ENCODE measurements at places on chromosomes 12 and 14.

GRCh38 chr12:74741112-74741511, 203.5 kb downstream of the ATXN7L3B start:
- DNase-seq: no peak

DNA sequence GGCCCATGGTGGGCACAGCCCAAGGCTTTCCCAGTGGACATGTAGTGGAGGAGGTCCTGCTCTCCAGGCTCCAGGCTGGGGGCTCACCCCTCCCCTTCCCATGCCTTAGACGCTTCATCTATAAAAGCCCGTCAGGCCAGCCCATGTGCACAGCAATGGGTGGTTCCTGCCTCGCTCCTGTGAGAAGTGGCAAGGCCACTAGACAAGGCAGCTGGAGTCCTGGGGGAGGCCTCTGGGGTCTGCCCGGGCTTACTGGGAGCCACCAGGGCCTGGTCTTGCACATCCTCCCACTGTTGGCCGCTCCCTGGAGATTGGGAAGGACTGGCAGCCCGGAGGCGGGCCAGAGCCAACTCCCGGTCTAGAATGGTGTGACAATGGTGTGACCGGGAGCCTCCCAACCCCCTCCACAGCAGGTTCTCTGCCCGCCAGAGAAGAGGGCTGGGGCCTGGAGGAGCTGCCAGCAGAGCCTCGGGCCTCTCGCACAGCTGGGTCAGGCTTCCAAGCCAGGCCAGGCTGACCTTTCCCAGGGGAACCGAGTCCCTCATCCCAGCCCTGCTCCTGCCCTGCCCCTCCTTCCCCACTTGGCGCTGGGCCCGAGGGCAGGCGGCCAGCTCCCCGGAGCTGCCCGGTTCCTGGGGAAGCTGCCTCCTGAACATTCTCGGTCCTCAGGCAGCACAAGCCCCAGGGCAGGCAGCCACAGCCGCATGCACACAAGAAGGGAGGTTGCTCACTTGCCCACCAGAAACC, 97.9 kb downstream of the RFLNA start:
- no peak for DNase-seq

DNA sequence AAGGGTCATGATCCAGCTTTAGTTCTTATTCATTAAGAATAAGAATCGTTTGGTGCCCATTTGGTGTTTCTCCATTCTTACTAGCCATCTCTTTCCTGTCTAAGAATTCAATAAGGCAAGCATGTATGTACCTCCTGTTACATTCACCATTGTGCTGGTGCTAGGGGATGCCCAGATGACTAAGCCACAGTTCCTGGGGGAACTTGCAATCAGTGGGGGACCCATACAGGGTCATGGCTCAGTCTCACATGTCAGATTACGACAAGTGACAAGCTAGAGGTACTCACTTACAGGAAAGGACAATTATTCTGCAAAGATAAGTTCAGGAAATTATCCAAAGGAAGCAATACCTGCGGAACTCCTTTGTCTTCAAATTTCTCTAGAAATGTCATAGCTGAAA, 125.4 kb downstream of the STXBP6 start:
- no peak for DNase-seq

DNA sequence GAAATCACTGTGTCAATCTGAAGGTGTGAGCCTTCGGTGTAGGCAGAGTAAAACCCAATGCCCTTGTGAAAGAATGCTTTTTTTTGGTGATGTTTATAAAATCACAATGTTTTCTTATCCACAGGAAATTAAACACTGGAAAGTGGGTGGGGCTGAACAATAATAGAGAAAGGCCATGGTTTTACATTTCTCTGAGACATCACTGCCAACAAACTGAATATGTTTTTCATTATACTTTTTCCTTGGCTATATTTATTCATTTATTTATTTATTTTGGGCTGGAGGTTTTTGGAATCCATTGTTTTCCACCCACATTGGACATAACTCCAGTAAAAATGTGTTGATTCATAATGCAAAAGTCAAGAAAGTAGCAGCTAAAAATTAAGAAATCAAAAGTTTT, 16.9 kb downstream of the LRRK2 start:
- no peak for DNase-seq

DNA sequence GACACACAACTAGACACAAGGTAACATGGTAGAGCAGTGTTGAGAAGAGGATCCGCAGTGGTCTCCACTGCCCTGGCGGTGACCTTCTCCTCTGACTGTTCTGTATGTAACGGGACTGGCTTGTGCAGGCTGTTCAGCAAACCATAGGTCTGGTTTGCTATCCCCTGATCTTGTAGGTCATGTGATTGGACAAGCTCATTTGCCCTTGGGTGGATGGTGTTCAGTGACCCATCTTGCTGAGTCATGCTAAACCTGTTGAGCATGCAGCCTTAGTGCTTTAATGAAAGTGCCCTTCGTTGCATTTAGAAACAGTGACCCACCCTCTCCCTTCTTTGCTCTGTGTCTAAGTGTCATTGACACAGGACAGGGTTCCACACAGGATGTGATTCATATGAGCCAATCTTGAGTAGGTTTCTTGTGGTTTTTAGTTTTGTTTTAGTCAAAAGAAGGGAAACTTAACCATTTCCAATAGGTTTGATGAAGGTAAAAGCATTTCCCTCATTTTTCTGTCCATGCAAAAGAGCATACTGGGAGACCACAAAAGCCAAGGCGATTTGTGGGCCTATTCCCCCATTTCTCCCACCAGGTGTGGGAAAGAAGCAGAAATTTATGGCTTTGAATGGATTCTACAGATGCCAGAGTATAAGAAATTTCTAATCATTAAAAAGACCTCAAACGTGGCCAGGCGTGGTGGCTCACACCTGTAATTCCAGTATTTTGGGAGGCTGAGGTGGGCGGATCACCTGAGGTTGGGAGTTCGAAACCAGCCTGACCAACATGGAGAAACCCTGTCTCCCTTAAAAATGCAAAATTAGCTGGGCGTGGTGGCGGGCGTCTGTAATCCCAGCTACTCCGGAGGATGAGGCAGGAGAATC, 32.6 kb upstream of the HIF1A start:
- no peak for DNase-seq

- no peak for DNase-seq
Observed at GRCh38 chr14:70254476-70254961, 65.8 kb upstream of the SLC8A3 start.

DNA sequence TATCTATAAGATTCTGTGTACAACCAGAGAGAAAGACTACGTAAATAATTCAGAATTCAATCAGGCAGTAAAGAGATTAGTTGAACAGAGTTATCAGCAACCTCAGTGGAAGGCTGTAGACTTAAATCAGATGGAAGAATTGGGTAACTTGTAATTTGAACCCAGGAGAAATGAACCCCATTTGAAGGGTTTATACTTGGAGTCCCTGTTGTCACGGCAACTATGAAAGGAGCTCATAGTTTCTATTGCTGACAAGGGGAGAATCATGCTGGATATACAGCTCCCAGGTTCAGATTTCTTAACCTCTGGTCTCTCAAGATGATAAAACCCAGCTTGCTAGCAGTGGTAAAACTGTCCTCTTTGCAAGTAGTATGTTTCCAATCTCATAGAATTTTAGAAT, 54.4 kb upstream of the BMP4 start:
- no peak for DNase-seq

- DNase-seq: no peak
Observed at GRCh38 chr14:100873096-100873482, 30.4 kb downstream of the RTL1 start.

DNA sequence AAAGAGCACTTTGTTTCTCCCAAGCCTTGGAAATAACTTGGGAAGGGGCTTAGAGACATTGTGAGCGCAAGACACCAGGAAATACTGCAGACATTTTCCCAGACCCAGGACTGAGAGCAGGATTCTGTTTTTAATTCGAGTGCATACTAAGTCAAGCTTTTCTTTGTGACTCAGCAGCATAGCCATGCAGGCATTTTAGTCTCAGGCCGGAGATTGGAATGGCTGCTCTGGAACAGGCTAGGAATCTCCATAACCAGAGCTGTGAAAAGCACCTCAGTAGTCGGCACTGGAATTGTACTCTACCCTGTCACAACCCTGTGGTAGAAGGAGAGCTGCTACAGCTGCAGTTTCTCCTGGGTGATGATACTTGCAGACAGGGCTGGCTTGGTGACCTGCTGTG, 28.9 kb upstream of the GARIN6 start:
- DNase-seq: no peak

GRCh38 chr14:53161758-53162435, 8.8 kb upstream of the DDHD1 start:
- no peak for DNase-seq

DNA sequence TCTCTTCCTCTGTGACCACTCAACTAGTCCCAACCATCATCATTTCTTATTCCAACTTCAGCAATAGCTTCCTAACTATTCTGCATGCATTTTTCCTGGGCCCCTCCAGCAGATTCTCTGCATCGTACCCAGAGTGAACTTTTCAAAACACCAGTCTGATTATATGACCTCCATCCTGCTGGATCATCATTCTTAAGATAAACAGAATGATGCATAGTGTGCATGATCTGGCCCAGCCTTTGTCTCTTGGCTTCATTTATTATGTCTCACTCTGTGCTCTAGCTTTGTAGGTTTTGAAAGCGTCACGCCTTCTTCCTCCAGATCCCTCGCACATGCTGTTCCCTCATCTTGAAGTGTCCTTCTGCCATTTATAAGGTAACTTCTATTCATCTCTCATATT, 46.3 kb upstream of the SLC38A4 start:
- DNase-seq: no peak

DNA sequence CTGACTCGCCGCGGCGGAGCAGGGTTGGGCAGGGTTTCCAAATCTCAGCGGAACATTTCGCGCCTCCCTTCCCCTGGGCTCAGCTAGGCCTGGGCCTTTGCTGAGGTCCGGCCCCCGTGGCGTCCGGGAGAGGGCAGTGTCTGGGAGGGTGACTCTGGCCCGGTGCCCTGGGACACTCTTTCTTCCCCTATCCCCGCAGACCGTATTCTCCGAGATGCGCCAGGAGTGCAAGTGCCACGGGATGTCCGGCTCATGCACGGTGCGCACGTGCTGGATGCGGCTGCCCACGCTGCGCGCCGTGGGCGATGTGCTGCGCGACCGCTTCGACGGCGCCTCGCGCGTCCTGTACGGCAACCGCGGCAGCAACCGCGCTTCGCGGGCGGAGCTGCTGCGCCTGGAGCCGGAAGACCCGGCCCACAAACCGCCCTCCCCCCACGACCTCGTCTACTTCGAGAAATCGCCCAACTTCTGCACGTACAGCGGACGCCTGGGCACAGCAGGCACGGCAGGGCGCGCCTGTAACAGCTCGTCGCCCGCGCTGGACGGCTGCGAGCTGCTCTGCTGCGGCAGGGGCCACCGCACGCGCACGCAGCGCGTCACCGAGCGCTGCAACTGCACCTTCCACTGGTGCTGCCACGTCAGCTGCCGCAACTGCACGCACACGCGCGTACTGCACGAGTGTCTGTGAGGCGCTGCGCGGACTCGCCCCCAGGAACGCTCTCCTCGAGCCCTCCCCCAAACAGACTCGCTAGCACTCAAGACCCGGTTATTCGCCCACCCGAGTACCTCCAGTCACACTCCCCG, 3.0 kb downstream of the WNT1 start:
- no peak for DNase-seq

- DNase-seq: no peak
Observed at GRCh38 chr12:99619389-99620158, 28.0 kb upstream of the GARIN6 start.

Data from stimulated activated CD4-positive, alpha-beta T cell treated with anti-CD3 and anti-CD28 coated beads, Interleukin-15, amount 100 ng/mL, for 1 hour (primary cell).